Cerebellar nuclear complex (tissue), 1 donor: ENCODE measurements at places on chromosomes 13 and 19.

GRCh38 chr13:28548468-28548867 lies 53.5 kb upstream of the FLT1 start:
- no peak for DNase-seq

- DNase-seq: no peak
Observed at GRCh38 chr13:91564396-91564795, 166.0 kb downstream of the GPC5 start.

DNA sequence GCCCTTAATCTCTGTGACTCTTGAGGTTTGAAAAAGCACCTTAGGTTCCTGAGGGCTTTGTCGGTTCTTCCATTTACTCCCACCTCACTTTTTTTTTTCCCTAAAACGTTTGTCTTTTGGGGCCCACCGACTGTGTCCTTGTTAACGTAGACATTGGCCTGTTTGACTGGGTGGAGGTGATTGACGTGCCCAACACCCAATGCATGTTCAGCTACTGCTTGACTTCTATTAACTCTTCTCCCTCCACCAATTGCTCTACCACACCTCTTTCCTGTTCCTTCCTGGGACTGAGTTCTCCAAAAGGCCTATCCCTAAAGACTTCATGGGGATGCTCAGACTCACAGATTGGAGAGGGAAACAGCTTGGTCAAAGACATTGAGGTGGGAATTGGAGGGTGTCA lies 17.3 kb downstream of the CKM start:
- no peak for DNase-seq

- DNase-seq: no peak
Observed at GRCh38 chr13:99477493-99477892, 23.8 kb upstream of the TM9SF2 start.

DNA sequence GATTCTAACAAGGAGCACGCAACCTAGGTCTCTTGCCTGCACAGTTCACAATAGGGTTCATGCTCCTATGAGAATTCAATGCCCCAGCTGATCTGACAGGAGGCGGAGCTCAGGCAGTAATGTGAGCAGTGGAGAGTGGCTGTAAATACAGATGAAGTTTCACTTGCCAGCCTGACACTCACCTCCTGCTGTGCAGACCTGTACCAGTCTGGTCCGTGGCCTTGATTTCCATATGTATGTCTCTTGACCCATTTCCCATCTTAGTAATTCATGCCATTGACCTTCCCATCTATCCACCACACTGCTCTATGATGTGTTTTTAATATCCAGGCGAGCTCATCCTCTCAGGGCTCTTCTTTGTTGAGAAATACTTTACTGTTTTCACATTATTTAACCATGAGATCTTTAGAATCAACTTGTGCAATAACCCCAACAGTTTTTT lies 95.2 kb downstream of the LRCH1 start:
- DNase-seq: peak; percentile 36

DNA sequence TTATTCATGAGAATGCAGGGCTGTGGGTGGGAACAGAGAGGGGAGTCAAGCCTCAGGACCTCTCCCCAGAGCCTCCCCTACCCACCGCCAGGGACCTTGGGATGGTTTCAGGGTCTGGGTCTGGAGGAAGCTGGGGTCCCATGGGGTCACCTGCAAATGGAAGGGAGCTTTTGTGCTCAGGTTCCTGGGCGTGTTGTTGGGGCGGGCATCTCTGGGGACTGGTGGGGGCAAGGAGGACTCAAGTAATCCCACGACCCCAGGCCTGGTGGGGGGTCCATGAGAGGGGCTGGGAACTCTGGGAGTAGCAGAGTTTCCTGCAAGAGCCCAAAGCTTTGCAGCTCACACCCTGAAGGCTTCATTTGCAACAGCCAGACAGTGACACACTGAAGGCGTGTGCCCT lies 60.2 kb downstream of the UNC13A start:
- no peak for DNase-seq

- no peak for DNase-seq
Observed at GRCh38 chr19:17510220-17510993, 1.0 kb upstream of the PGLS start.

- no peak for DNase-seq
Observed at GRCh38 chr13:114025405-114025713, 51.5 kb upstream of the C13orf46 start.

DNA sequence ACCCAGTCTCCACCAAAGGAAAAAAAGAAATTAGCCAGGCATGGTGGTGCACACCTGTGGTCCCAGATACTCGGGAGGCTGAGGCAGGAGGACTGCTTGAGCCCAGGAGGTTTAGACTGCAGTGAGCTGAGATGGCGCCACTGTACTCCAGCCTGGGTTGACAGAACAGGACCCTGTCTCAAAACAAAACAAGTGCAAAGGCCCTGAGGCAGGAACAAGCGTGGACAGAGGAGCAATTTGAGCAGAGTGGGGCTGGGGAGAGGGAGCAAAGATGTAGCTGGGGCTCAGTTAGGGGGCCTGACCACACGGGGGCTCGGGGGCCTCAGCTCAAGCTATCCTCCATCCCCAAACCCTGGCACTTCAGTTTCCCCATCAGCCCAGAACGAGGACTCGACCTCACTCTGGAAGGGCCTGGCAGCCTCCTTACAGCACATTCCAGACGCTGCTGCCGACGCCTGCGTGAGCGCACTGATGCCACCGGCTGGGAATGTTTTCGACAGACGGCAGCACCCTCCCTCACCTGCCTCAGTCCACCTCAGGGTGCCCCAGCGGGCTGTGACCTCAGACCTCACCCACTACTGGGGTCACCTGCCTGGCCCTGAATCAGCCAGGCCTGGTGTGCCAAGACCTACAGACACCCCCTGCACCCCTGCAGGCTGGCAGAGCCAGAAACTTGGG lies 1.8 kb upstream of the POLRMT start:
- DNase-seq: no peak

- DNase-seq: no peak
Observed at GRCh38 chr13:73000027-73000674, 58.7 kb upstream of the KLF5 start.

DNA sequence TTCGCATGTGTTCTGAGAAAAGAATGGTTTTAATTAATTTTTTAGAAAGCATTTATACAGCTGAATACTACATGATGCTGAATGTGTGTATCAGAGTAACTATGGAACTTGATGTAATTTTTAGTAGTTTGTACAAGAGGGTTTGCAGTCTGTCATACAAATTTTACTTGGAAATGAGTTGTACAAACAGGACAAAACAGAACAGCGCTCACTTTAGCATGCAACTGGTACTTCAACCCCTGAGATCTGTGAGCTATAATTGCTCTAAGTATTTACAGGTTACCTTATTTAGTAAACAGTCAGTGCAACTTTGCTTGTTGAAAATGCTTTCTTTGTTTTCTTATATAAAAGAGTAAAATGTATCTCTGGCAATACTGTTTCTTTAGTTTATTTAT lies 706 bp downstream of the TNFRSF19 start:
- DNase-seq: no peak

DNA sequence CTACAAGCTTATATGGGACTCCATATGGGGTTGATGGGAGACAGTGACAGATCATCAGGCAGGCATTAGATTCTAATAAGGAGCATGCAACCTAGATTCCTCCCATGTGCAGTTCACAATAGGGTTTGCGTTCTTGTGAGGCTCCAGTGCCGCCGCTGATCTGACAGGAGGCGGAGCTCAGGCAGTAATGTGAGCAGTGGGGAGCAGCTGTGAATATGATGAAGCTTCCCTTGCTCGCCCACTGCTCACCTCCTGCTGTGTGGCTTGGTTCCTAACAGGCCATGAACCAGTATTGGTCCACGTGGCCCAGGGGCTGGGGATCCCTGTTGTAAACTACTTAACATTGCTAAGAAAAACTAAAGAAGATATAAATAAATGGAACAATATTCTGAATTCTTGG lies 378.4 kb downstream of the KCNRG start:
- DNase-seq: no peak
